Mesothelial cell of epicardium (in vitro differentiated cells): ENCODE measurements at places on chromosomes 5 and 9.

- DNase-seq = no peak
Measured at GRCh38 chr9:33128570-33128969, 38.6 kb downstream of the B4GALT1 start.

DNA sequence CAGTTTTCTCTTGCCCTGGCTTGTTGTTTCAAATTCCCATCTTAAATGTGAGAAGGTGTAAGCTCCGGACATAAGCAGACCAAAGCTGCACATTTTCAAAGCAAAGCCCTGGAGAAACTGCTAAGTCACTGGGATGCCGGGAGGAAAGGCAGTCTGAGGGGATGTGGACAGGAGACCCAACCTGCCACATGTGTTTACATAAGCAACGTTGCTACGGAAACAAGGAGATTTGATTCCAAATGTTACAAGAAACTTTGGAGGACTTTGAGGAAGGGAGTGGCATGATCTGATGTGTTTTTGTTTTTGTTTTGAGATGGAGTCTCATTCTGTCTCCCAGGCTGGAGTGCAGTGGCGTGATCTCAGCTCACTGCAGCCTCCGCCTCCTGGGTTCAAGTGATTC lies 25.7 kb upstream of the INSYN2B start:
- DNase-seq = no peak

GRCh38 chr5:60754495-60754894 lies 54.5 kb upstream of the DEPDC1B start:
- DNase-seq = no peak

DNA sequence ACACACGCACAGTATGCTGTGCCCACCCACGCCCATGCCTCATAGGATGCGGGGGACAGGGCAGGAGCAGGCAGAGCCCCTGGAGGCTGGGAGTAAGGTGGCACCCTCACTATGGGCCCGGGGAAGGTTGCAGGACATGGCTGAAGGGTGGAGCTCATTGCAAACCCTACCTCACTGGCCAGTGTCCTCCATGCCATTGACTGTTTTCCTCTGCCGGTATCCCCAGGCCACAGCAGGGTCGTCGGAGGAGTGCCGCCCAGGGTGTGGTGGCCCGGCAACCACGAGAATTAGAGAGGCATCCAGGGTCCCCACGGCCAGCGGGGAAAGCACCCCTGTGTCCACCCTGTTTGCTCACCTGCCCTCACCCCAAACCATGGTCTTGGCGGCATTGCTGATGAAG lies 59.7 kb upstream of the FCN2 start:
- DNase-seq = no peak

DNA sequence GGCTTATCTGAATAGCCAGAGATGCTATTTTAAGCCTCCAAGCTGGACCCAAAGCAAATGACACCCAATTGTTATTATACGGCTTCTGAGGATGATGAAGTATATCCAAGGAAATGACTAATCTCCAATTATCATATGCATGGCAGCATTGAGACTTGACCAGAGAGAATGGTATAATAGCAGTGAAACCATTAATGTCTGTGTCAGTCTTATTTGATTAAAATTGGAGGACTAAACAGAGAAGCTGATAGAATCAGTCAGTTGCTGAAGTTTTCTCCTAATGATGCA lies 200.5 kb downstream of the EFNA5 start:
- DNase-seq = no peak

DNA sequence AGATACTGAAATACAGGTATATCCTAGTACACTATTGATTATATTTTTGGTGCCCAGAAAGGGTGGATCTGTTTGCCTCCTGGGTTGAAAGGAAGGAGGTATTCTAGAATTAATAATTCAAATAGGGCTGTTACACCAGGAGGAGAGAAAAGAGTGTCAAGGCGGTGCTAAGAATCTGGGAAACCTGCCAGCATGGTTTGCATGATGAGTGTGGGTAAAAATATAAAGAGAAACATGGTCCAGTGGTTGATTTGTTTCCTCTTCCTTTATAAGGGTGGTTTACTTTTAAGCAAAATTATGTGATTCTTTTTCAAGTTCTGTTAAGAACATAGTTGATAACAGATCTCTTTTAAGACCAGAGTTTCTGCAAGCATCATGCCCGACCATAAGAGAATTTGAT lies 69.4 kb upstream of the NFIB start:
- DNase-seq = no peak

DNA sequence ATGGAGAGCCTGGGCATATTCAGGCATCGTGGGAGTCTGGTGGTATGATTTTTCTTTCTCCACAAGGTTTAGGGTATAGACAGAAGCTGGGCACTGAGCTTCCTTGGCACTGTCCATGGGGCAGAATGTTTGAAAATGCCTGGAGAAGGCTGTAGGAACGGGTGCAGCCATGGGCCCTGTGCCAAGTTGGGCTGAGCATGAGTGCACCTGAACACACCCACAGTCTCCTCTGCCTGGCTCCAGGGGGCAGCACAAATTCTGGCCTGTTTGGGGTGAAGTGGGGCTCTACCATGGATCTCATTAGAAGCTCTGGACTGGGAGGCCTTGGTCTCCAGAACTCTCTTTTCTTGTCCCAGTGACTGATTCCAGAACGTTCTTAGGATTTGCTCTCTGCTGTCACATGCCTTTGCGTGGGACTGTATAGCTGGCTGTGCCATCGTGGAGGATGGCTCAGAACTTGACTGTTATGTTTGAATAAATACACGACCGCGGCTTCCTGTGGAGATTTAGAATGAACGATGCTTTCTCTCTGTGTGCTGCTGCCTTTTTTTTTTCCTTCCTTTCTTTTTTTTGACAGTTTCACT lies 229.8 kb downstream of the FANCC start:
- DNase-seq = no peak

DNA sequence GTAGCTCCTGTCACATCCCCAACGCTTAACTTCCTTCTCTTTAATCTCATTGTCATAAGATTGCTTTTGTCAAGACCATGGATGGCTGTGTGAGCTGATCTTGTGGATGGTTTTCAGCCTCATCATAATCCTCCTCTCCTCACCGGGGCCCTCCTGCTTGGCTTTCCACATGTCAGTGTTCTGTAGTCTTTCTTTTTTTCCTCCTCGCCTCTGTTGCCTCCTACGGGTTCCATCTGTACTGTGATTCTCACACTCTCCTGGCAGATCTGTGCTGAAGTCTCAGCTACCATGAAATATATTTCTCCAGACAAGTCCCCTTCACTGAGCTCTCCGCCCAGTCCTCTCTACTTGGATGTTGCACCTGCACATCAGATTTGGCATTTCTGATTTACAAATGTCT lies 34.9 kb upstream of the FAM120AOS start:
- no peak for DNase-seq

DNA sequence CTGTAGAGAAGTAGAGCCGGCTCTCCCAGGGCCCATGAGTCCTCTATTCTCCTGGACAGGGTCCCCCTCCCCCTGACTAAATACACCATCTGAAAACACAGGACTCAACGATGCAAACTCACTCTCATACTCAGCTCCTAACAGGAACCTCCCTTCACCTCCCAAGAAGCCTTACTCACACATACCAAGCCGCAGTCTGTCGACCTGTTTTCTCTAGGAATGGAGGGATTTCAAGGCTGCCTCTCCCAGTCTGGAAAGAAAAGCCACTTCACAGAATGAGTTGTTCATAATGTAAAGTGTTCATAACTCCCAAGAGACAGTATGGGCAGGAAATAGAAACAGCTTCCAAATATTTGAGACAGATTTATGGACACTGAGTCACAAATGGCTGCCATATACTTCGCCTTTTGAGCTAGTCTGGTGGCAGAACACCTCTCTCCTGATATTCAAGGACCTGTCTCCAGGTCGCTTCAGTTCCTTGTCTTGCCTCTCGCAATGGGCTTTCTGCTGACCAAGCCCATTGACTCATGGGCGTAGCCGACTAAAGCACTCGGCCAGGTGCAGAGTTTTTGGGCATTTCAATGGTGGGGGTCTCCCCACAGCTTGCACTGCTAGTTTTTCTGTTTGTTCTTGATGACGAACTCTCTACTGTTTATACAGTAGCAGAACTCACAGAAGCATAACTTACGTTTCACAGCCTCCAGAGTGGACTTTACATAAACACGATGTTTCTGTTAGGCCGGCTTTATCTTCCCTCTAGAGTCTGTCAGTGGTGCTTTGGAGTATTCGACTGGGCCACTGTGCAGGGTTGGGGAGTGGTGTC lies 25.0 kb upstream of the IL17B start:
- no peak for DNase-seq

DNA sequence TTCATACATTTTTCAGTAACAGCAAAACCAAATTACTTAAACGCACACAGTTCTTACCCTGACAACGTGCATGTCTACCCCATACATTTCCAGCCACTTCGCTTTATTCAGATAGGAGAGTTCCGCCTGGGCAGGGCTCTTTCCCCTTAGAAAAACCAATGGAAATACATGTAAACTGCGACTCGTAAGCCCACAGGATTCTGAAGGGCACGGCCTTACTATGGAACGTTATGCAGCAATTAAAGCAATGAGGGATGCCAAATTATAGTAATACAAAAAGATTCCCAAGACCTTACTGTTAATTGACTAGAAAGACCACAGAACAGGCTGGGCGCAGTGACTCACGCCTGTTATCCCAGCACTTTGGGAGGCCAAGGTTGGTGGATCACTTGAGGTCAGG lies 64.5 kb downstream of the EPB41L4B start:
- no peak for DNase-seq

- no peak for DNase-seq
Measured at GRCh38 chr5:37005946-37006540, 129.5 kb downstream of the NIPBL start.
